CD4-positive, alpha-beta T cell (primary cell): ENCODE measurements at places on chromosomes 2 and 18. TPM values are rescaled to one million over a fixed set of nuclear protein-coding genes. Genes with fewer than 3 reads are reported as not detected.

DNA sequence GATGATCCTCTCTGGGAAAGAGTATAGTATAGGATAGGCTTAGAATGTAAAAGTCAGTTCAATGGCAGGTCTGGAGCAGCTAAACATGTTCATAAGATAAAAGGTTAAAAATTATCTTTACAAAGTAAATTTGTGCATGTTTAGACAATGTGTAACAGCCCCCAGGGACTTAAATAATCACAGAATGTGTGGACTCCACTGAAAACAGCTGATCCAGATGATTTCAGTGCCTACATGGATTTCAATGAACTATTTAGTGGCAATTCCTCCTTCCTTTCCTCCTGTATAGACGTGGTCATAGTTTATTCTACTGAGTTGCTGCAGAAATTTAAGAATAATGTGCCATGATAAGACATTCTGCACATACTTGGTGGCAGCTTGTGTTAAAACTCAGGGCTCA, 42.9 kb downstream of the ARHGEF33 start:
- H3K36me3 ChIP-seq, result no peaks in the 10 kb centered on the region
- H3K27ac ChIP-seq, result no peak overlapping the region
- H3K4me1 ChIP-seq, result no peaks in the 10 kb centered on the region
- H3K27me3 ChIP-seq, result no peaks in the 10 kb centered on the region
- no peak overlapping the region for H3K4me3 ChIP-seq
- DNase-seq, result no peak

- no peak overlapping the region for H3K27ac ChIP-seq
- DNase-seq, result no peak
- H3K4me1 ChIP-seq, result no peaks in the 10 kb centered on the region
These were observed 232.0 kb downstream of the SH3BP4 start for GRCh38 chr2:235183786-235184185.

DNA sequence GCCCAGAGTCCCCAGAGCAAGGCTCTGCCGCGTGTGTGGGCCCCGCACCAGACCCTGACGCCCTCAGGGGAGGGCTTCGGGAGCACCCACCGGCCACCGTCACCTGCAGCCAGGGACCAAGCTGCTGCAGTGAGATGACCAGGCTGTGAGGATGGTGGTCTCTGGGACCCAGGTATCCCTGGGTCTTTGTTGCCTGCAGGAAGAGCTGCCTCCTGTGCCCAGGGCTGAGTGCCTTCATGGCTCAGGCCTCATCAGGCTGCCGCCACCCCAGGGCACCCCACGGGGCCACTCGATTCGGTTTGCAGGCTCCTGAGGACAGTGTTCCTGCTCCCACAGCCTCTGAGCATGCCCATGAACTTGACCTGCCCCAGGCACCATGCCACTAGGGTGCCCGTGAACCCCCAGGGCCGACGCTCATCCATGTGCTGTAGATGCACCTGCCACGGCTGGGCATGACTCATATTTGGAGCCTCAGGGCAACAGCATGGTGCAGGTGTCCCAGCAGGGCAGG, 109.8 kb downstream of the FAM210A start:
- H3K4me1 ChIP-seq, result peaks cover 54% of the 10 kb centered on the region
- no peaks in the 10 kb centered on the region for H3K27me3 ChIP-seq
- no peak overlapping the region for H3K27ac ChIP-seq
- H3K36me3 ChIP-seq, result peaks cover 10% of the 10 kb centered on the region

Gene TUBA4B
- total RNA-seq, result not detected
